ENCODE measurements at places on chromosomes 4 and X. TPM values are rescaled to one million over a fixed set of nuclear protein-coding genes. Genes with fewer than 3 reads are reported as not detected.

F8A3 gene
- total RNA-seq, result 3.8 TPM

PAGE2 gene
- not detected for total RNA-seq

TAF7L gene
- total RNA-seq, result 1.2 TPM

APLN gene
- 37.5 TPM for total RNA-seq

C1QTNF7 gene
- total RNA-seq, result 0.21 TPM

CLDN34 gene
- total RNA-seq, result 0.59 TPM

DMP1 gene
- not detected for total RNA-seq

HTRA3 gene
- total RNA-seq, result 0.79 TPM

TMEM31 gene
- total RNA-seq, result not detected

MND1 gene
- not detected for total RNA-seq

RBM46 gene
- total RNA-seq, result not detected
